ENCODE measurements at places on chromosomes 13 and 19. TPM values are rescaled to one million over a fixed set of nuclear protein-coding genes. Genes with fewer than 3 reads are reported as not detected.

GAPDHS gene
- not detected for total RNA-seq

KANK3 gene
- 10.0 TPM for total RNA-seq

DZIP1 gene
- total RNA-seq: 26.0 TPM

GRCh38 chr13:60020288-60020687 lies 143.4 kb downstream of the DIAPH3 start:
- H3K4me3 ChIP-seq: no peak overlapping the region
- peaks cover 5% of the 10 kb centered on the region for H3K4me1 ChIP-seq
- no peaks in the 10 kb centered on the region for H3K27me3 ChIP-seq
- H3K36me3 ChIP-seq: no peaks in the 10 kb centered on the region

DNA sequence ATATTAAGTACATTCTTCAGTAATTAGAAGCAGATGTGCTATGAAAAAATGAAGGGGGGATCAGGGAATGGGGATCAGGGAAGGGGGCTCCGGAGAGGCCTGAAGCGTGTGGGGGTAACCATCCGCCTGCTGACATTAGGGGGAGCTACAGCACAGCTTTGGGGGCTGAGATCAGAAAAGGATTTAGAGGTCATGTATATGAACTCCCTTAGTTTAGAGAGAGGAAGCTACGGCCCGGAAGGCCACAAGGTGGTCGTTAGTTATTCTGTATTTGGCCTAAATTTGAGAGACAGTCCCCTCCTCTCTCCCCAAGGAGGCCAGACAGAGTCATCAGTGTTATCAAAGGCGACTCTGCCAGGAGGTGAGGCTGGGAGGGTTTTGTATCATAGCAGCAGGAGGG lies 99.0 kb downstream of the TM9SF2 start:
- peaks cover under 1% of the 10 kb centered on the region for H3K4me1 ChIP-seq
- H3K27ac ChIP-seq: no peak overlapping the region
- no peaks in the 10 kb centered on the region for H3K36me3 ChIP-seq

ZBTB7A gene
- total RNA-seq: 85.1 TPM

- no peak overlapping the region for H3K27ac ChIP-seq
- H3K4me3 ChIP-seq: no peak overlapping the region
- no peak for DNase-seq
- no peaks in the 10 kb centered on the region for H3K27me3 ChIP-seq
- H3K36me3 ChIP-seq: no peaks in the 10 kb centered on the region
Measured at GRCh38 chr13:113065406-113066141, 40.0 kb upstream of the F7 start.
